Activated gamma-delta T cell treated with anti-CD3 and anti-CD28 coated beads, Interleukin-2, amount 50 U/mL, for 16 hours (primary cell): ENCODE measurements at places on chromosomes 5 and 9.

GRCh38 chr5:38458174-38458573 is 98.3 kb downstream of the LIFR start:
- no peak for DNase-seq

DNA sequence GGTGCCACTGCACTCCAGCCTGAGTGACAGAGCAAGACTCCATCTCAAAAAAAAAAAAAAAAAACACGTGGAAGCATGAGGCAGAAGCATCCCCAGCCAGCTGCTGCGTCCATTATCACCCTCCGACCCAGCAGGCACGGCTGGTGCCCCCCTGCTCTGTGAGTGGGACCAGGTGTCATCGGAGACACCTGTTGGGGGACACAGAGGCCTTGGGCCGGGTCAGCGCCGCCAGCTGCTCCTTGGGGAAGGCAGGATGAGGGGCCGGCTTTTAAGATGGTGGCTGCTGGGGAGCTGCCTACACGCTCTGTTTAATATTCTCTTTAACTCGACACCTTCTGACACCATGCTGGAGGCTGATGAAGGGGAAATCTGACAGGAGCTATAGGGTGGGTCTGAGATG is 80.2 kb upstream of the RUFY1 start:
- DNase-seq, result no peak

- DNase-seq, result no peak
Observed at GRCh38 chr5:128613766-128614165, 75.7 kb upstream of the FBN2 start.

GRCh38 chr5:134003817-134004625 is 754 bp downstream of the VDAC1 start:
- DNase-seq, result peak; percentile 29

- no peak for DNase-seq
Observed at GRCh38 chr9:95305770-95306492, 11.6 kb downstream of the FANCC start.

- no peak for DNase-seq
Observed at GRCh38 chr5:78905084-78905938, 79.8 kb downstream of the ARSB start.

GRCh38 chr9:126000256-126000655 is 253.1 kb downstream of the PBX3 start:
- DNase-seq, result no peak

GRCh38 chr9:10050016-10050415 is 562.8 kb downstream of the PTPRD start:
- no peak for DNase-seq

DNA sequence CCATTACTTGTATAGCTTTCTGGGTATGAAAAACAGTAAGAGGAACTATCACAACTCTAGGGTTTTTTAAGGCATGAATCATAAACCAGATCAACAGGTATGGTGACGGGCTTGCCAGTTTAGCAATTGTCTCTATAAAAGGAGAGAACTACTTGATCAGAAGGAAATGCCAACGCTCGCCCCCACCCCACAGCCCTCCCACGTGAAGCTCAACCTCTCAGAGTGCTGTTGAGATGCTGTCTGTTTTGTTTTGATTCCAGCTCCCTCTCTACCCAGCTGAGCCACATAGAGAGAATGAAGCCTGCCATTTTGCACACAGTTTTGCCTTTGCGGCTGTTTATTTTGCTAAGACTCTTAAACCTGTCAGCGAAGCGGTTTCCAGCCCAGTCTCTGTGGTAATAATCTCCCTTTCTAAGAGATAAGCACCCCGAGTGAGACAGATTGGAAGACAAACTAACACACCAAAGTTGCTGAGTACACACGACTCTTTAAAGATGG is 257.9 kb upstream of the ANKRD55 start:
- no peak for DNase-seq

GRCh38 chr5:38258042-38258318 is 379 bp upstream of the EGFLAM start:
- no peak for DNase-seq

DNA sequence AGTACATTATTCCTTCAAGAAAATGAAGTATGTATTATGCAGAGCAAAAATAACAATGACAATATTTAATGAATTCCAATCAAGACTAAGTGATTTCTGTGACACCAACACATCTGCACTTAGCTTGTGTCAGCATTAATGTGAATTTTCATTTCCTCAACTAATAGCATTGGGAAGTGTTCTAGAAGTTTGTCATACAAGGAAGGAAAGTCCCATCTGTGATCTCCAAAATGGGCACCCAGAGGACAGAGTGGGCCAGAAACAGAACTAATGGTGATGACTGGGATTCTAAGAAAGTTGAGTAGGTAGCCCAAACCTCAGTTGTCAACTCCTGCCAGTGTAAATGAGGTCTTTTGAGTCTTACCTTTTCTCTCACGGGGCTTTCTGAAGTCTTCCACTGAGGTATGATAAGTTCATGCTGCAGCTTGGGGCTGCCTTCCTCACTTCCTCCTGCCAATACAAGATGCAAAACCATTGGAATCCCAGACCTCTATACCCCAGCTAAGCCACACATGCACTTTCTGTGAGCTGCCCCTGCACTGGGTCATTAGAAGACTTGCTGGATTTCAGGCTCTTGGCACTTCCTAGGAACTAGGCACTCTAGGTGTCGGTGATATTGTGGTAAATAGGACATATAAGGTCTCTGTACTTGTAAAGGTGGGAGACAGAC is 4.9 kb downstream of the ADAM19 start:
- DNase-seq, result no peak

DNA sequence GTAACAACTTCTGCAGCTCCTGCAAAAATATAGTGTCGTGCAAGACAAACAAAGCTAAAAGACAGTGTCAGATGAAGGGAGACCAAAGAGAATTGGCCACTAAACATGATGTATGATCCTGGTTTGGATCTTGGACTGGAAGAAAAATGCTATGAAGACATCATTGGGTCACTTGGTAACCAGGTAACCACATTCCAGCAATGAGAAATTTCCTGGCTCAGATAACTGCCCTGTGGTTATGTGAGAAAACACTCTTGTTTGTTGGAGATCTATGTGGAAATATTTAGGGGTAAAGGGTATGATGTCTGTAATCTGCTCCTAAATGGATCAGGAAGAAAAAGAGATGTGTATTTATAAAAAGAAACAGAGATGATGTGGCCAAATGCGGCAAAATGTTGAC is 45.5 kb upstream of the ANKRD33B start:
- no peak for DNase-seq

- no peak for DNase-seq
Observed at GRCh38 chr5:103648086-103648485, 85.5 kb upstream of the NUDT12 start.

DNA sequence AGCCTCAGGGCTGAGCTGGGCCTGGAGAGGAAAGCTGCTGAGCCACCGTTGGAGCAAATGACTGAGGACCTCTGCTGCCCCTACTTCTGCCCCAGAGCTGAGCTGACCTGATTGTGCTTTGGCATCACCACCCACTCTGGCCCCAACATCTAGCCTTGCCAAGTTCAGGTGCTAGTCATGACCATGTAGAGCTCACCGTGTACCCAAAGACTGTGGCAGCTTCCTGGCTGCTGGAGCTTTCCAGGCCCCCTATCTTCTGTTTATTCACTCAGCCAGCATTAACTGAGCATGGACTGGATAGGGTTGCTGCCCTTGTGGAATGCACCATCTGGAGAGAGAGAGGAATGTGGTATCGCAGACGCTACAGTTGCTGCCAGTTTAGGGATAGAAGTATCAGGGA is 49.1 kb downstream of the JADE2 start:
- DNase-seq, result no peak

DNA sequence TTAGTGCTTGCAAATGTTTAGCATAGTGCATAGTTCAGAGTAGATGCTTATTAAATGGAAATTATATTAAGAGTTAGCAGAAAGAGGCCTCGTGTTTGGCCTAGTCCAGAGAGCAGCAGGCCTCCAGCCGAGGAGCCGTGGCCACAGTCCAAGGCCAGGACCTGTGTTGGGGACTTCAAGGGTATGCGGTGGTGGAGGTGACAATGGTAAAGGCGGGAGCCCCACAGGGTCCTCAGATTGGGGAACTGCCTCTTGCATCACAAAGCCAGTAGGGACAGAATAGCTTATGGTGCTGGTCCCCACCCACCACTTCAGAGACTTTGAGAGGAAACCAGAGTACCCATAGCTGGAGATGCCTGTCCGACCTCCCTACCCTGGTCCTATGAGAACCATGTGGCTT is 554.6 kb upstream of the RIOK2 start:
- DNase-seq, result no peak

GRCh38 chr5:180133971-180134508 is 62.5 kb upstream of the RNF130 start:
- no peak for DNase-seq

DNA sequence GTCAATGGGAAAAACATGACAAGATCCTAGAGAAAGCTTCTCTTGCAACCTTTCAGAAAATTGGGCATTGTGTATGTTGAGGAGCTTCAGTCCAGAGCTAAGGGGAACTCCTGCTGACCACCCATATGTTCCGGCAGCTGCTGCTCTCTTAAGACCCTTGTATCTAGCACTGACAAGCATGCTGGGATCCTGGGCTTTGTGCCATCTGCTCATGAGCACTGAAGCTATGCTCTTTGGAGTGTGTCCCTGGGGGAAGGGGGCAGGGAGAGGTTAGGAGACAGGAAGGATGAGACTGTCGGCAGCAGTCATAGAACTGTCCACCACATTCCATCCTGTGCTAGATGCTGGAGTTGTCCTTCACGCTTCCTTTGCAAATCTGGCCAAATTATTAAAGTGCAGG is 109.3 kb downstream of the JAKMIP2 start:
- DNase-seq, result no peak

- DNase-seq, result no peak
Observed at GRCh38 chr9:137879052-137879451, 1.5 kb downstream of the CACNA1B start.

GRCh38 chr9:128457207-128457606 is 1.4 kb downstream of the ODF2 start:
- DNase-seq, result no peak

DNA sequence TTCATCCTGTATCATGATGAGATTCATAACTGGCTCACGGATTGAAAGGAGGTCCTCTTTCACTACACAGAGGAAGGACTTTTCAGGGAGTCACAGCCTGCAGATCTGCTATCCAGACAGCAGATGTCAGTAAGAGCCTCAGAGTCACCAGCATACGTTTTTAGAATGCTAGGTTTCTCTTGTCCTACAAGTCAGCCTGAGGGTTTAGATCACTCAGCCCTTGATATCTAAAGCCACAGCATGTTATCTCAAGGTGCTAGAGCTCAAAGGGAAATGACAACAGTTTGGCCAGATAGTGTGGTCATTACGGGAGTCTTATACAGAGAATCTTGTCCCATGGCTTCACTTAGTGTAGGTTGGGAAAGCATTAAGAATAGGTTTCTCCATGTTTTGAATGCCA is 30.9 kb upstream of the SLC46A2 start:
- no peak for DNase-seq

- no peak for DNase-seq
Observed at GRCh38 chr5:44387921-44388320, 1.3 kb downstream of the FGF10 start.

GRCh38 chr5:13976867-13977830 is 32.7 kb upstream of the DNAH5 start:
- no peak for DNase-seq

DNA sequence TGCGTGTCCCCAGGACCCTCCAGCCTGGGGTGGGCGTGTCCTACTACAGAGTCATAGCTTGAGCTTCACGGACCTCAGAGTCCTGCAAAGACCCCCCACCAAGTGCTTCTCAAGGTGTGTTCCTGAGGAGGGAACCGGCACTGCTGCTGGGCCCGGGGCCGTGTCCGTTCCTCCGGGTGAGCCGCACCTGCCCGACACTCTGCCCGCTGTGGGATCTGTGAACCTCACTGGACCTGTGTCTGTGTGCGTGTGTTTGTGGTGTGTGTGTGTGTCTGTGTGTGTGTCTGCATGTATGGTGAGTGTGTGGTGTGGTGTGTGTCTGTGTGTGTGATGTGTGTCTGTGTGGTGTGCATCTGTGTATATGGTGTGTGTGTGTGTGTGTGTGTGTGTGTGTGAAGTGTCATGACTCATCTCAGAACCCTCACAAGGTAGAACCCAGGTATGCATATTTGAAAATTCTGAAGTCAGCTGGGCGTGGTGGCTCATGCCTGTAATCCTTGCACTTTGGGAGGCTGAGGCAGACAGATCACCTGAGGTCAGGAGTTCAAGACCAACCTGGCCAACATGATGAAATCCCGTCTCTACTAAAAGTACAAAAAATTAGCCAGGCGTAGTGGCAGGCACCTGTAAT is 40.9 kb upstream of the RXRA start:
- no peak for DNase-seq

GRCh38 chr5:125245216-125245615 is 498.8 kb upstream of the ZNF608 start:
- no peak for DNase-seq

- no peak for DNase-seq
Observed at GRCh38 chr5:81163651-81164050, 69.5 kb upstream of the CKMT2 start.

- no peak for DNase-seq
Observed at GRCh38 chr5:177304392-177305119, 957 bp downstream of the PRELID1 start.

- DNase-seq, result peak; percentile 72
Observed at GRCh38 chr5:178234750-178235587, 2.4 kb upstream of the PHYKPL start.

DNA sequence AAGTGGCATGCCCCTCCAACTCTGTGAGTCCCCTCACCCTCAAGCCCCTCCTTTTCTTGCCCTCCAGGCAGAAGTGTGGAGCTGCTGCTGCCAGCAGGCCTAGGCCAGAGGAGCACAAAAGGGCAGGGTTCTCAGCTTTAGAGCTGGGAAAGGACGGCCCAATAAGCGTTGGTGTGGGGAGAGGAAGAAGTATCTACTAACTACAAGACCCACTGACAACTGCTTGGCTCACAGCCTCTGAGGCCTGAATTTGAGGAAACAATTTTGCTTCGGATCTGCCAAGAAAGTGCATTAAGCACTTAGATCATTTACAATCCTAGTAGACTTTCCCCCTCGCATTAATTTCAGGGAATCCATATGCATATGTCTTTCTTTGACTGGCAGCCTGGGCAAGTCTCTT is 179.4 kb downstream of the SNX18 start:
- no peak for DNase-seq

DNA sequence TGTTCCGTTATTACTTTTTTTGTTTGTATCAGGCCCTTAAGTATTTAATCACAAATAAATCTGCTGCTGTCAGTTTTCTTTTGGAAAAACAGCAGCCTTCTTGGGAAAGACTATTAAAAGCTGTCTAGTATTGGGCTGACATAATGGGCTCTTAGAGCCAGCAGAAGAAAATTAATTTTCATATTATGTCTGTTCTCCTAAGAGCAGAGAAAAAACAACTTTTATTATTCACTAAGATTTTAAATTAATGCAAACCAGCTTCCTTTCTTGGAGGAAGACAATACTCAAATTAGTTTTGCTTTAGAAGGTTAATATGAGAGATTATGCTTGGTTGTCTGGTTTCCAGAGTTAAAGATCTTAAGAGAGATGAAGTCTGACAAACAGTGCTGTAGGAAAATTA is 30.6 kb upstream of the GARNL3 start:
- DNase-seq, result no peak

- no peak for DNase-seq
Observed at GRCh38 chr5:149938279-149938678, 6.3 kb downstream of the PDE6A start.
